ENCODE measurements at places on chromosomes 13 and 19.

GRCh38 chr13:100602493-100603111, 14.0 kb upstream of the GGACT start:
- DNase-seq, result peak; percentile 7

DNA sequence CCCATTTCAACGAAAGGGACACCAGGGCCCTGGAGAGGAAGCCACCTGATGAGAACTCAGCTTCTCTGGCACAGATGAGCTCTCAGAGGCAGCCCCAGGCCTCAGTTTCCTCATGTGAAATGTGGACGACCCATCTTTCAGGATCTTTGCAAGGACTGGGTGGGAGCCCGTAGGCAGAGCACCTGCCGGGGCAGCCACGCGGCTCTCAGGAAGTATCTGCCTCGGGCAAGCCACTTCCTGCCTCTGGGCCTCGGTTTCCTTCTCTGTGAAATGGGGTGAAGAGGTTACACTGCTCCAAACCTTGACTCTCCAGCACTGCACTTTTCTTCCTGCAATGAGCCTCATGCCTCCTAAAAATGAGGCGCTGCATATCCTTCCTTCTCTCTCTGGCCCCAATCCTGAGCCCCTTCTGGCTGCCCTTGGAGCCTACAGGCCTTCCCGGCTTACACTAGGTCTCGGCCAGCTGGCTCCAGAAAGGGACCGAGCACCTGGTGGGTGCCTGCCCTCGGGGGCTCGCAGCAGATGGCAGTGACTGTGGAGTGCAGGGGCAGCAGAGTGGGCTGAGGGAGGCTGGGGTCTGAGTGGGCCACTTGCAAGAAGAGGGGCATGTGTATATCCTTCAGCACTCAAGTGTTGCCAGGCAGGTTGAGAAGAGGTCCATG, 3.5 kb downstream of the SSBP4 start:
- DNase-seq, result no peak

DNA sequence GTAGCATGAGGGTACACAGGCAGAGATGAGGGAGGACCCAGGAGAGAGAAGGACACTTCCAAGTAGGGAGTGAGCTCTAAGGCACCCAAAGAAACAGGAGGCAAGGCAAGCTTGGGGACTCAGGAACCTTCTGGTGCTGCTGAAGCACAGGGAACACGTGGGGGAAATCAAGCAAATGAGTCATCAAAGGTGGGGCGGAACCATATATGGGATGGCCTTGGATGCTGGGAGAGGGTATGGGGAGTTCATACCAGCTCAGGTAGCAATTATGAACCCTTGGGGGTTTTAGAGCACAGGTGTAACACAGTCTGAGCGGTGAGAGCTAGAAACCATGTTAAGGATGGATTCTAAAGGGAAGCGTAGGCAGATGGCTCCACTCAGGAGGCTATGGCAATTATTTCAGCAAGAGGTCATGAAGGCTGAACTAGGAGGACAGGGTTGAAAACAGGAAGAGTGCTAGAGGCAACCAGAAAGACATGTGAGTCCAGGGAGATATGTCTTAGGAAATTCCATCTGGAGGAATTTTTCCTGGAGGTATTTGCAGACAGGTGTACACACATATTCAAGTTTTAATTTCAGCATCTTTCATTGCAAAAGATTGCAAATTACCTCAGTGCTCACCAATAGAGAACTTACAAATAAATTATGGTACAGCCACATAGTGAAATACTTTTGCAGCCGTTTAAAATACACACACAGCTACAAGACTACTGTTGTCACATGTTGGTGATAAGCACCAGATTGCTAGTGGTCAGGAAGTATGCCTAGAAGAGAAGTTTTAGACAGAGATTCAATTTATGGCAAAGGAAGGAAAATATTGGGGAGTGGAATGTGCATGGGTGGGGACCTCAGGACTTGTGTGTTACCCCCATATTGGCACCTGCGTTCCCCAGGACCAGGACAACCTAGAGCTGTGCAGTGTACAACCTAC, 77.0 kb downstream of the STARD13 start:
- no peak for DNase-seq

GRCh38 chr13:88526186-88526852, 855.1 kb downstream of the SLITRK5 start:
- no peak for DNase-seq

GRCh38 chr13:100537486-100537885, 51.1 kb downstream of the GGACT start:
- DNase-seq, result no peak

DNA sequence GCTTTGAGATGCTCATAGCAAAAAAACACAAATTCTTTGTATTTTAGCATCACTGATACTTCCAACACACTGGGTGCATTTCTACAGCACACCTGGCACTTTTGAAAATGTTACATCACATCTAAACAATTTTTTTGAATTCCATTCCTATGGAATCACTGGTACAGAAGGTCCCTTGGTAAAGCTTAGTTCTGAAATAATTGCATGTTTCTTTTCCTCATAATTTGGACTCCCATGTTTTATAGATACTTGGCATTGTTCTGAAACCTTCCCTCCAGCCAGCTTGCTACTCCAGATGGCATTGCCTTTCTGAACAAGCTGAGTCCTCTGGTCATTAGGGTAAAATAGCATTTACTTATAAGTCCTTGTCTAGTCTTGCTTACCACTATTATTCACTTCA, 481.3 kb upstream of the GPC6 start:
- no peak for DNase-seq

DNA sequence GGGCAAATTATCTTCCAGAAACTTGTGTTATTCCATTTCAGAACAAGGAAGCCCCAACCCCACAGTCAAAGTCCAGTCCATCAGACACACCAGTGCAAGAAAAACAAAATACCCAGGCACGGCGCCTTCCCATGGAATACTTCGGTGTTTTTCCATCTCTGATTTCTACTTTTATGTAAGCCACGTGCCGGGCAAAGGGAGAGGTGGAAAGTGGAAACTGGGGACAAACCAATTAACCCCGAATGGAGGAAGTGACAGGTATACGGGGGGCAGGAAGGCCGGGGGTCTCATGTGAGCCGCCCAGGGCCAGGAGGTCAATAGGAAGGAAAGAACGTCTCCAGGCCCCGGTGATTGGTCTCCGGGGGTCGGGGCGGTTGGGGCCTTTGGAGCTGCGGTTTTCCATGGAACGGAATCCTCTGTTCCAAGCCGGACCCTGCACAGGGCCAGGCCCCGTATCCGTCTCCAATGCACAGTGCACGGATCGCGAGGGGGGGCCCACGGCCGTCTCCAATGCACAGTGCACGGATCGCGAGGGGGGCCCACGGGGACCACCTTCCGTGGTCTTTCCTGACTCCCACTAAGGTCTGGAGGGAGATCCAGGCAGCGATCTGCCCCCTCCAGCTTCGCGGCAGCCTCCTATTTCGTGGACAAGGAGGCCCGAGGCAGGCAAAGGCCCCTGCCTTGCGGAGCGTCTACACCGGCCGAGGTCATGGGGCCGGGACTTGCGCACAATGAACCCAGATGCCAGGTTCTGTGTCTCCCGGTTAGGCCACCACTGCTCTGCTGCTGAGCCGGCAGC, 79.7 kb downstream of the GADD45B start:
- no peak for DNase-seq

- DNase-seq, result peak; percentile 86
Observed at GRCh38 chr19:28710278-28710677, 502.7 kb downstream of the UQCRFS1 start.

DNA sequence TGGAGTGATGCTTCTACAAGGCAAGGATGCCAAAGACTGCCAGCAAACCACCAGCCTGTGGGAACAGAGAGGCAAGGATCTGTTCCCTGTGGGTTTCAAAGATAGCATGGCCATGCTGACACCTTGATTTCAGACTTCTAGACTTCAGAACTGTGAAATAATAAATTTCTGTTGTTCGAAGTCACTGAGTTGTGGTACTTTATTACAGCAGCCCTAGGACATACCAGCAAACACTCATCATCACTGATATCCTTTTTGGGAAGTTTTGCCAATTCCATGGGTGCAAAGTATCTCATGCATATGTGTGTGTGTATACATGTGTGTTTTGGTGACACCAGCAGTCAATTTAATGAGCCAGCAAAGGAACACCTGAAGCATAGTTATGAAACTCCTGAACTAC, 21.0 kb downstream of the LMO7 start:
- no peak for DNase-seq

DNA sequence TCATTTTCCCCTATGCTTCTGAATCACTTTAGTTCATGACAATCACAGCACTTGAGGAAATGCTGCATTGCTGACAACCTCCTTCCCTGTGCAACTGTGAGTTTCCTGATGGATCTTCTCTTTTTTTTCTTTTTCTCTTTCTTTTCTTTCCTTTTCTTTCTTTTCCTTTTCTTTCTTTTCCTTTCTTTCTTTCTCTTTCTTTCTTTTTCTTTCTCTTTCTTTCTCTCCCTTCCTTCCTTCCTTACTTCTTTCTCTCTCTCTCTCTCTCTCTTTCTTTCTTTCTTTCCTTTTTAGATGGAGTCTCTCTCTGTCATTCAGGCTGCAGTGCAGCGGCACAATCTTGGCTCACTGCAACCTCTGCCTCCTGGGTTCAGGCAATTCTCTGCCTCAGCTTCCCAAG, 247.9 kb upstream of the HTR2A start:
- DNase-seq, result no peak

- no peak for DNase-seq
Observed at GRCh38 chr13:64551755-64552154, 2678.4 kb downstream of the PCDH9 start.

- DNase-seq, result no peak
Observed at GRCh38 chr13:77554069-77554468, 18.6 kb downstream of the SCEL start.

DNA sequence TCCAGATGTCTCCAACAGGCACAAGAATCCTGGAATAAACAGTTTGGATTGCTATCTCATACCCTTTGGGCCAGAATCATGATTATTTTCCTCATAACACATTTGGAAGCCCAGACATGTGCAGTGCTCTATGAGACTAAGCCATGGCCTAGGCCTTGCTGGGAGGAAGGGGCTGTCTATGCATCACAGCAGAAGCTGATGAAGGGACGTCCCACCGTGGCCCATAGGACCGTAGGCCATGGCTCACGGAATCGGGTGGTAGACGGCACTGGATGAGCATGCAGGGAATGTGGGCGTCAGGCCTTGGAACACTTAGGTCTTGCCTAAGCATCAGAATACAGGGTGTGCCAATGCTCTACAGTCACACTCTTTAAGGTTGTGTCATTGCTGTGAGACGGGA, 283.8 kb upstream of the TSHZ3 start:
- no peak for DNase-seq

GRCh38 chr19:19540715-19541515, 2.9 kb downstream of the CILP2 start:
- DNase-seq, result no peak

DNA sequence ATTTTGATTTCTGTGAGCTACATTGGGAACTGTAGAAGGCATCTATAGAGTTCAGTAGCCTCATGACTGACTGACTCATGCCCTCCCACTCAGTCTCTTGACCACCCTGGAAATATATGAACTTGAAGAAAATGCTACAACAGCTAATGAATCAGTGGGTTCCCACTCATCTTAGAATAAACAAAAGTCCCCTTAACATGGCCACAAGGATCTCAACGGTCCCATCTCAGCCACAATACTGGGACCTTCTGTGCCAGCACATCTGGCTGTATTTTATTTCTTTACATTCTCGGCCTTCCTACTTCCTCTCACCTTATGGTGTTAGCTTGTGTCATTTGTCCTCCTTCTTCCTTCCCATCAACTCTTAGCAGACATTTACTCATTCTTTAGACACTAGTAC, 619.8 kb downstream of the DCT start:
- DNase-seq, result no peak

GRCh38 chr19:35959040-35959967, 23.1 kb downstream of the LRFN3 start:
- DNase-seq, result peak; percentile 60

DNA sequence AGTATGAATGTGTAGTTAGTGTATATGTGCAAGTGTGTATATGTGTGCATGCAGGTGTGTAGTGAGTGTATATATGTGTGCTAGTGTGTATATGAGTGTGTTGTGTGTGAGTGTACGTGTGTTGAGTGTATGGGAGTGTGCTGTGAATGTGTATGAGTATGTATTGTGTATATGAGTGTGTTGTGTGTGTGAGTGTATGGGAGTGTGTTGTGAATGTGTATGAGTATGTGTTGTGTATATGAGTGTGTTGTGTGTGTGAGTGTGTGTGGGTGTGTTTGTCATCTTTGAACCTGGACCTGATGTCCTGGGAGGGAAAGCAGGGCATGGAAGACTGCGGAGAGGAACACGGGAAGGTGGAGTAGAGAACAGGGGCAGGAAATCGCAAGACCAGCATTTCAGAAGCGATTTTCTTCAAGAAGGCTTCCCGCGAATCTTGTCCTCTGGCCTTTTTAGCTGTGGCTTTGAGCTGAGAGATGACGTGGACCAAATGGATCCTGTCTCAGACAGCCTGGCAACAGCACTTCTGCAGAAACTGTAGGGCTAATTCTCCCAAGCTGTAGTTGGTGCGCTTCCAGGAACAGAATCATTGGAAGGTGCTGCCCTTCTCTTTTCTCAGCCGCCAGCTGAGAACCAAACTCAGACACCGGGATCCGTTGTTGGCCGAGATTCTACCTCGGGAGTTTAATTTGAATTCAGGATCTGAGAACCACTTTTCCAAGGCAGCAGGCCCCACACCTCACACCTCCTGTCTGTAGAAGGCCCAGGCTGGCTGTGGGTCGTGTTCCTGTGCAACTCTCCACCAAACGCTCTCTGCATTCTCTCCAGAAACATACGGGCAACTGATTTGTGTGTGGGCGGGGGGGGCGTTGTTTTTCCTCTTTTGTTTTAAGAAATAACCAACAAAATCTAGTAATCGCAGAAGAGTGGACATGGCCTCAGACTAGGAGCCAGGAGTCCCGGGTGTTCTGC, 94.7 kb upstream of the RAP2A start:
- DNase-seq, result peak; percentile 76

DNA sequence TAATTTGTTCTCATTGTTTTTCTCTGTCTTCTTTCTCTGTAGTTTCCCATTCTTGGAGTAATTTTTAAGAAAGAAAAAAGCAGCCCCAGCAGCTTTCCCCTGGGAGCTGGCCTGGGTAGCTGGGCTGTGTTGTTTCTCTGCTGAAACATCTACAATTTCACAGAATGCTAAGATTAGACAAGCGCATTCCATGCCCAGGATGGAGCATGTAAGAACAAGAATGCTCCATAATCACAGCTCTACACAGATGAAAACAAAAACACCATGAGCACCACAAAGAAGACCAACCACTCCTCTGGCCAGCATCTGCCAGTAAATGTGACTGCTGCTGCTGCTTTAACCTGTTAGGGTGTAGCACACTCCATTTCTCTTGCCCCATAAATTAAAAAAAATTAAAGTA, 239.2 kb upstream of the SLITRK1 start:
- DNase-seq, result no peak

DNA sequence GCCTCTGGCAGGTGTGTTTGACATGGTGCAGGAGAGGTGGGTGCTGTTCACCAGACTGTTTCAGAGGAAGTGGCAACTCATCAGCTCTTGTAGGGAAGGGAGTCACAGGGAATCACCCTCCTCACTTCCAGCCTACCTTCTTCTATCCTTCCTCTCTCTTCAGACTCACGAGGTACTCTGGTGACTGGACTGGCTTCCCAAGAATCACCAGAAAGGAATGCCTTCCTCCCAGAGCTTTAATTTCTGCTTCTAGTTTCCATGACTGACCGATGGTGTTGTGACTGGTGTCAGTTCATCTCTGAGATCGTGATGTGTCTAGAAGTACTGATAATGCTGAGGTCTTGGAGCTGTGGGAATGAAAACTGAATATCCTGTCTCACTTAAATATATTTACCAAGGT, 247.3 kb downstream of the KCTD12 start:
- DNase-seq, result no peak

GRCh38 chr19:40208602-40209001, 9.6 kb downstream of the TTC9B start:
- DNase-seq, result no peak

Measured in Ammon's horn (tissue), 1 donor.